Fibroblast of gingiva (primary cell): ENCODE measurements at places on chromosomes 1 and 21.

DNA sequence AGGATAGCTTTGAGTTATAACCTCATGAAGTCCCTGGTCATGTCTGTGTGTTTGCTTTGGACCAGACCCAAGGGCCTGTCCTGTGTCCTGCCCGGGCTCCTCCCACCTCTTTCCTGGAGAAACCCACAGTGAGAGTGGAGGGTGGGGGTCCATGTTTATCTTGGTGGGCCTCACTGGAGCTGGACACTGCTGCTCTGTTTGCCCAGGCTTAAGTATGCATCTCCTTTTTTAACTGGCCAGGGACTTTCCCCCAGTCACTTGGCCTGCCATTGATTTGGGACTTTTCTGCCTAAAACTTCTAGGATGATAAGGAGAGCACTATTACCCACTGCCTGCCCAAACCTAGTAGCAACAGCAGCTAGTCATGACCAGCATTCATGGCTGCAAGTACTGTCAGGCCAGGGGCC lies 49.8 kb downstream of the DDR2 start:
- no peak for DNase-seq

- peak; percentile 60 for DNase-seq
These were observed 35.8 kb downstream of the ECE1 start for GRCh38 chr1:21254335-21254951.

DNA sequence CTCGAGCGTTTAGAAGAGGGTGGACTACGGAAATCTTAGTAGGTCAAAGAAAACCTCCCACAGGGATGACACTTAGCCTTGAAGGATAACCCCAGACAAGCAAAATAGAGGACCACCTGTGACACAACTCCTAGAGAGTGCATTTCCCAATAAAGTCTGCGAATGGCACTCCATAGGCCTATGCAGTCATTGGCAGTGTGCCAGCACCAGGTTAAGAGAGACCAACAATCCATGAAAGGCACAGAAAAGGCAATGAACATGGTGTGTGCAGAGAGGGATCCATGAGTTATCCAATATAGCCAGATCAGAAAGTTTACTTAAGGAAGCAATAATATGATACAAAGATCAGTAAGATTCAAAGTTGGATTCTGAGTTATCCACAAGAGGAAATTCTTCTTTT lies 45.2 kb upstream of the FMO2 start:
- DNase-seq = no peak

- no peak for DNase-seq
These were observed 6.7 kb downstream of the ASH1L start for GRCh38 chr1:155555915-155556314.

GRCh38 chr1:202684716-202685115 lies 25.5 kb downstream of the SYT2 start:
- DNase-seq = no peak

GRCh38 chr1:204885790-204886189 lies 15.1 kb downstream of the NFASC start:
- peak; percentile 78 for DNase-seq

GRCh38 chr1:240008298-240008697 lies 83.4 kb upstream of the FMN2 start:
- DNase-seq = no peak

DNA sequence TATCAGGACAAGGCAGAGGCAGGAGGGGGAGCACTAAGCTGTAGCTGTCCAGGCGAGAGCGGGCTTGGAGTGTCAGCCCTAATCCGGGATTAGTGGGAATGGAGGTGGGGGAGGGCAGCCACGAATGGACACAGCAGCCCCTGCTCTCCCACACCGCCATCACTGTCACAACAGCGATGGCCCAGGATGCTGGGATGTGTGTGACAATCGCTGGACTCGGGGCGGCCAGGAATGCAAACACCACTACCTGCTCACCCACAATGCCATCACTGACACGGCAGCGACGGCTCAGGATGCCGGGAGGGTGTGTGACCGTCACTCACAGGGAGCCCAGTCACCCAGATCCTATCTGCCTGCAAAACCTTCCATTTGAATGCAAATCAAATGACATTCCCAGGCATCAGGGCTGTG lies 2.9 kb downstream of the C2CD2 start:
- no peak for DNase-seq

DNA sequence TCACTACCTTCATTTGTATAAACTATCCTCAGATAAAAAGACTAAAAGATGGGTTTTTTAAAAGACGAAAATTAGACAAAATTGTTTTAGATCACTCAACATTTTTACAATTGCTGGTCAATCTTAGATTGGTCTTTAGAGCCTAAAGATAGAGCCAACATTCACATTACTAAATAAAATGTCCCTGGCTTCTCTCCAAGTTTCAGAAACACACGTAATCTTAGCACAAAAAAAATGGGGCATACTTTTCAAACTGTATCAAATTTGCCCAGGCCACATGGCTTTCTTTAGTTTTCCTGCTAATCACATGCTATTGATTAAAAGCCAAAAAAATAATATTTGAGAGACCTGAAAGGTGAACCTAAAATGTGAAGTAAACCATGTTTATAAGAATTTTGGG lies 288.1 kb downstream of the DPYD start:
- DNase-seq = no peak

DNA sequence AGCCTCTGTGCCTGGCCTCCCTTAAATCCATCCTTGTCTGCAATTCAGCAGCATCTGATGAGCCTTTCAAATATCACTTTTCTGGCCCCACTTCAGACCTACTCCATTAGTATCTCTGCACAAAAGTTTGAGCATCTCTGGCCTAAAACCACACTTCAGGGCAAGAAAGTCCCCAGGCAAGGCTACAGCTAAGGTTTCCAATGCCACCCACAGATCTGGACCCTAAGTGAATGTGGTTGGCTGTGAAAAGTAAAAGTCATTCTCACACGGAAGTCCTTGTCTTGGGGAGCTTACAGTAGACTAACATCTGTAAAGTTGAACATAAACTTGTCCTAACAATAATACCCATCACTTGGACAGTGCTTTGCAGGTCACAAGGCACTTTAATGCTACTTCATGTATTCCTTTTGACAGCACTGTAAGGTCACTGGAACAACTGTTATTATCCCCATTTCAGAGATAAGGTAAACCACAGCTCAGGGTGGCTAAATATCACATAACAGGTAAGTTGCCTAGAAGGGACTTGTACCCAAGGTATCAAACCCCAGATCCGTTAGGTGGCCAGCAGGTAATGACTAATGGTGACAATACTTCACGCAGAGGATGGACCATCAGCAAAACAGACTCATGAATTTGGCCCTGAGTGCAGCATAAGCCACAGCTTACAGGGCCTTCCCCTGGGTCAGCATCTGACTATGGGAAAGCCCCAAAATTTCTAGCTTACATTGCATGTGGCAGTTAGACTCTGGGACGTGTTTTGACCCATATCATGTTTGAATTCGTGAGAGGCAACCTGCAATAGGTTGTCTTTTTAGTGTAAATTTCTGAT lies 356.0 kb downstream of the HHAT start:
- no peak for DNase-seq

GRCh38 chr1:8908388-8909151 lies 30.1 kb upstream of the ENO1 start:
- no peak for DNase-seq

GRCh38 chr1:65165269-65165993 lies 17.4 kb downstream of the AK4 start:
- no peak for DNase-seq

- DNase-seq = no peak
These were observed 626 bp downstream of the CXADR start for GRCh38 chr21:17513214-17514123.

DNA sequence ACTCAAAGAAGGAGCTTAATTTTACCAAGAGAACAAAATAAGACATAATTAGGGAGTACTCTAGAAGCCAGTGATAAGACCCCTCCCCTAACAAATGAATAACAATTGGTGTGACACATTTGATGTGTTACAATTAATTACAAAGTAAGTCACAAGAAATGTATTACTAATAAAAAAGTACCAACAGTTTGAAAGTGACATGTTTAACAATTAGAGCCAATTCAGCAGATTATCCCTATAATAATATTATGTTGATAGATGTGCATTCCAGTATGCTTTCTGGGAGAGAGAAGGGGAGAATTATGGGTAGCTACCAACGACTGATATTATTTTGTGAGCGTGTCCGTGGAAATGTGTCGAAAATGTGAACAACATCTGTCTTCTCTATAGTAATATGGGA lies 19.1 kb downstream of the CTSK start:
- no peak for DNase-seq

DNA sequence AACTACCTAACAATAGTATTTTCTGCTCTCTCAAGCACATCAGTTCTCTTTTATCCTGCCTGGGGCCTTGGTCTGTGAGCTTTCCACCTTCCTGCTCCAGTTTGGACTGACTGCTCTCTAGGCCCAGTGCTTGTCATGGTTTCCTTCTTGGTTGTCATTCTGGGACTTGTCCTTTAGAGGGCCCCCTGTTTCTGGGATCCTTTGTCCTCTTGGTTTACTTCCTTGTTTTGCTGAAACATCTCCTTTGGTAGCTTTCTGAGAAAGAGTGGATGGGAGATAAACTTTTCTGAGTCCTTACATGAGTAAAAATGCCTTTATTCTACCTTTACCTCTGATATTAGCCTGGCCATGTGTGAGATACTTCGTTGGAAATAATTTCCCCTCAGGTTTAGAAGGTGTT lies 4.7 kb downstream of the SLC1A7 start:
- no peak for DNase-seq

- peak; percentile 67 for DNase-seq
These were observed 85.2 kb downstream of the ARHGEF10L start for GRCh38 chr1:17624611-17625233.

GRCh38 chr1:87508247-87508787 lies 179.6 kb downstream of the LMO4 start:
- DNase-seq = peak; percentile 15

DNA sequence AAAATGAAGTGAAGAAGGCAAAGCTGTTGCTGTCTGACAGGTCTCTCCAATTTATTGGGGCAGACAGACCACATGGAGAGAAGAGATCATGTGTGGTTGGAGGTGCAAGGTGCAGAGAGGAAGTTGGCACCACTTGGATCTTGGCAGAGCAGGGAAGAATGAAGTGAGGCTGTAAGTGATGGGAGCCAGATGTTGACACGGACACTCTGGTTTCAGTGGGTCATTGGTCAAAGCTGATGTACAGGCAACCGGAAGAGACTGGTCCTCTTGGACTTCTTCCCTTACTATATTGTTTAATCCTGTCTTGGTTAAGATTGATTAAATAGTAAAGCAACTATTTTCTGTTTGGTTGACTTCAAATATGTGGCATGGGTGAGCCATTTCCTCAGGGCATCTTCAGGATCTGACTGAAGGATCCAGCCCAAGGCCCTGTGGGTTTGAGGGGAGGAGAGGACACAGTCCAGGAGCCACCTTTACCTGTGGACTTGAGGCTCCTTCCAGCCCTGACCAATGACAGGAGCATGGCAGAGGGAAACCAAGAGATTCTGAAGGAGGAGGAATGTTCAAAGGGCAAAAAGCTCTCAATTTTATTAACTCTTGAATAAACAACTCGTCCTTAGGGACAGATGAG lies 49.4 kb downstream of the NENF start:
- peak; percentile 89 for DNase-seq

GRCh38 chr1:230102472-230102871 lies 35.4 kb downstream of the GALNT2 start:
- no peak for DNase-seq

DNA sequence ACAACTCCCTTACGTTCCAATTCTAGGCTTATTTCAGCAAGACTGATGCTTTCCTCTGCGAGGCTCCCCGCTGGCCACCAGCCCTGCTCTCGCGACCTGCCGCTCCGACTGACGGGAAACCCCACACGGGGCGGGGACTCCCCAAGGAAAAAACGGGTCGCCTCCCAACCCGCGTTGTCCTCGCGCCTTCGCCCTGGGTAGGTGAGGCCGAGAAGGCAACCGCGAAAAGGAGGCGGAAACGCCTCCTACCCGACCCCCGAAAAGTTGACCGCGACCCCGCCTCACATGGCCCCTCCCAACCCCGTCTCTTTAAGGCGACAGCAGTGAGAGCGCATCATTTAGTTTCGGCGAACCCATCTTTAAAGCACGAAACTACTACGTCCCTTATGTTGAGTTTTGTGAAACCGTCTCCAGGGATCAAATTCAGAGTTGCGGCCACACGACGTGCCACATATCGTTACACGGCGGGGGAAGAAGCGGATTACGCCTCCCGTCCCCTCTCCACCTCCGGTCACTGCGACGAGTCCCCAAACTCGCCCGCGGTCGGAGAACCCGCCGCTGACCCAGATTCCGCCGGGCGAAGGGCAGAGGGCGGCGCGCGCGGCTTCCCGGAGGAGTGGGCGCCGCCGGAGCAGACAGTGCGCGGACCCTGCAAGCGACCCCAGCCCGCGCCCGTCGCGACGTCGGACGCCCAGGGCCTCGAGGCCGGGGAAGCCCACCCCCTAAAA lies 1.2 kb downstream of the ANP32E start:
- DNase-seq = peak; percentile 70

- DNase-seq = no peak
These were observed 33.3 kb upstream of the HNRNPU start for GRCh38 chr1:244897476-244898254.

GRCh38 chr1:90993245-90993644 lies 28.6 kb downstream of the ZNF644 start:
- no peak for DNase-seq

DNA sequence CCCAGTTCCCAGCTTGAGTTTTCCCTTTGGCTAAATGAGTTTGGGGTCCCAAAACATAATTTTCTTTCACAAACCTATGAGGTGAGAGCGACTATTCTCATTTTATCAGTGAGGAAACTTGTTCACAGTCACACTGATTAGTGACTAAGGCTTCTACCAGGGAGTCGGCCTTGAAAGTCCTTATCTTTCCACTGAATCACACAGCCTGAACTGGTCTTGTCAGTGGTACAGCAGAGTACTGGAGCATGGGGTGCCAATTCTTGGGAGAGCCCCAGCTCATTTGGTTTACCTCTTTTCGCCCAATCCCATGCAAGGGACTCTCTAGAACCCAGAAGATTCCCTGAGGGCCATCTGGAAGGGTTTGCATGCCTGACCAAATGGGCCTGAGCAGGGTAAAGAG lies 16.9 kb downstream of the HSD3B2 start:
- DNase-seq = no peak

DNA sequence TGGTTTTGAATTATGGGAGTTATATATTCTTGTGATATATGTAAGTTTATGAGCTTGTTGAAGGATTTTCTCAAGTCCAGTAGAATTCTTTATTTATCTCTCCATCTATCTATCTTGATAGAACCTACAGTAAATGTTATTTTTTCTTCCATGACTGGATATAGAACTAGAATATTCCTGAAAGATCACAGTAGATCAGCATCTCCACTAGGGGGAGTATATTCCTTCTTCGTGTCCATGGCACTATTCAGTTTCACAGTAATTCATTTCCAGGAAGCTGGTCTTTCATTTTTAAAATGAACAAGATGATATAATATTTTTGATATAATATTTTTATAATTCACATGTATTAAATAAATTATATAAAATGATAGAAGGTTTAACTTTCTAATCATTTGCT lies 18.8 kb downstream of the TMPRSS15 start:
- DNase-seq = no peak

DNA sequence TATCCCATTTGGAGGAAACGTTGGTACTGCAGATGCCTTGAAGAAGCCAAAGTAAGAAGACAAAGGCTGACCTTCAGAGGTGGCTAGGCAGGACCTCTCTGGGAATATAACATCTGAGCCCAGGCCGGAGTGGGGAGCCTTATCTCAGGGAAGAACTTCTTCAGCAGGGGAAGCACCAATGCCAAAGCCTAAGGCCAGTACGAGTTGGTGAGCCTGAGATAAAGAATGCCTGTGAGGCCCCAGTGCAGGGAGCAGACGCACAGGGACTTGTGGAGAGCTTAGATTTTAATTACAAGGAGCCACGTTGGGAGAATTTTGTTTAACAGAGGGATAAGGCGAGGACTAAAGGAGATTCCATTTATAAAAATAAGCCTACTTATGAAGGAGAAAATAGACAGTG lies 468.8 kb upstream of the RUNX1 start:
- DNase-seq = no peak
